NT2/D1 (cell line): ENCODE measurements at places on chromosomes 5 and 9.

DNA sequence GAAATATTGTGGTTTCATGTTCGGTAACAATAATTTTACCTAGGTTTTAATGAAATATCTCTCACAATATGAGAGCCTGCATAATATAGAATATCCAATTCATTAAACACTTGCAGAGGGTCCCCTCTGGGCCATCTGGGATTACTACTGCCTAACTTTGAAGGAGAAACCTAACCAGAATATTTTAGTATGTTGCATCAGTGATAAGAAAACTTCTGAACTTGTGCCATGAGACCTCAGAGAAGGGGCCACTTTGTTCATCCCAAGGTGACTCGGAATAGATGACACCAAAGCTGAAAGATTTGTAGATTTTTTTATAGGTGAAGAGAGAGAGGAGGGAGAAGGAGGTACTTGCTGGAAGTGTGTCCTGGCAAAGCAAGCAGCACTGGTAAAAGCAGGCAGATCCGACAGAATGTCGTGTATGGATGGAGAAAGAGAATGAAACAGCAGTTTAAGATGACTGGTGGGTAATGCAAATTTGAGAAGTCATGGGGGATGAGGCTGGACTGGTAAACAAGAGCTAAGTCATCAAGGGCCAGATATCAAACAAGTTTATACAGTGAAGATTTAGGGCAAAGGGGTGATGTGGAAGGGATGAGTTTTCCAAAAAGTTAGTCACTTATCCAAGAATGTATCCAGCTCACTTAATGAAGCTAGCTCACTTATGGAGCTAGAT is 372.3 kb downstream of the ADGRV1 start:
- DNase-seq = no peak

- DNase-seq = no peak
Measured at GRCh38 chr9:70083429-70083828, 39.8 kb downstream of the MAMDC2 start.

DNA sequence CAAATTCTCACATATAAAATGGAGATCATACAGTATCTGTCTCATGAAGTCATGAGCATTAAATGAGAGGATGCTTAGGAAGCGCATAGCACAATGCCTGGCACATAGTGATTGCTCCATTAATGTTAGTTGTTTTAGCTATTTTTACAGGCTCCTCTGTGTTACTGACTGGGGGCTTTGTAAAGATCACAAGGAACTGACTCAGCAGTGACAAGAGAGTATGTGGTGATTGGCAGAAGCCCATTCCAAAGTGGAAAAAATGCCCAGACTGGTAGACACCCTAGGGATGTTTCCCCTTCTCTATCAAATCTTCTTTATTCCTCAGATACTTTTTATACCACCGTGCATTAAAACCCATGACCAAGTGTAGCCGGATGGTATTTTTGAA is 33.5 kb downstream of the ABLIM3 start:
- no peak for DNase-seq

- DNase-seq = no peak
Measured at GRCh38 chr9:97480749-97481148, 20.7 kb upstream of the TMOD1 start.

DNA sequence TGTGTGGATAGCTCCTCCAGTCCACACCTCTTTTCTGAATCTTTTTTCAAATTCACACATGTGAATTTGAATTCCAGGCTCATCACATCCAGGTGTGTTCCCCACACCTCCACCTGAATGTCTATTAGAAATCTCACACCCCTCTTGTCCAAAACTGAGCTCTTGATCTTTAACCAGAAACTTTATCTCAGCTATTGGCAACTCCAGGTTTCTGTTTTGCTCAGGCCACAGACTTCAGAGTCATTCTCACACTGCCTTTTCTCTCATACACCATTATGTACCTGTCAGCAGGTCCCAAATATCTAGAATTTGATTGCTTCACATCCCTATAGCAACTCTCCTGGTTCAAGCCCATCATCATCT is 11.6 kb downstream of the NIPSNAP3B start:
- no peak for DNase-seq
